Neuronal stem cell (in vitro differentiated cells): ENCODE measurements at places on chromosomes 12 and 14.

DNA sequence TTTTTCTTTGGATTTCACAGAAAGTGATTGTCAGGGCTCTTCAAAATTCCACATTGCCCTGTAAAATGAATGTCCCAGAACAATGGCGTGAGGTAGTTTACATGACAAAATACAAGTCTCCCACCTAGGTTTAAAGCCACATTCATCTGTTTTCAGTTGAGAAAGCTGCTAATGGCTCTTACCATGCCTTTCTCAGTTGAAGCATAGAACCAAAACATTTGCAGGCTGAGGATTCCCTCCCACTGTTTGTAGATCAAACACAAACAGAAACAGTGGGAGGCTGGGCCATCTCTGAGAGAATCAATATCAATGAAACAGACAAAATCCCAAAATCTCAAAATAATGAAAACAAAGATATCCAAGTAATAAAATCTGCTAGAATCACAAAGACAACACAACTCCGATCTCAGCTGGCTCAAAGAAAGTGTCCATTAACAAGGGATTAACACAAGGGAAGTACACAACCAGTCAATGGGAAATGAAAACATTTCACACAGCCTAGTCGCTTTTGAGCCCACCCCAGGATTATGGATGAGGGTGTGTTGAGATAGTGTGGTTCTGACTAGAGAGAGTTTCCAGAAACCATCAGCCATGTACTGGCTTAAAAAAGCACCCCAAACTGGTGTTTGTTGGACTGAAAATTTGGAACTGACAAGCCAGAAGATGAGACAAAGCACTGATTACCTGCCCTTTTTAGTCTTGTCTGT is 54.5 kb upstream of the TMEM260 start:
- no peaks in the 10 kb centered on the region for H3K36me3 ChIP-seq
- DNase-seq = no peak
- H3K4me3 ChIP-seq = no peak overlapping the region
- H3K27ac ChIP-seq = no peak overlapping the region

GRCh38 chr12:5088586-5089264 is 45.0 kb downstream of the KCNA5 start:
- no peak for DNase-seq
- H3K36me3 ChIP-seq = no peaks in the 10 kb centered on the region
- H3K27ac ChIP-seq = no peak overlapping the region
- H3K4me1 ChIP-seq = no peaks in the 10 kb centered on the region

GRCh38 chr14:95191445-95192199 is 34.3 kb upstream of the DICER1 start:
- no peak overlapping the region for H3K27ac ChIP-seq
- no peak for DNase-seq
- H3K27me3 ChIP-seq = no peaks in the 10 kb centered on the region
- H3K4me1 ChIP-seq = peaks cover 15% of the 10 kb centered on the region

GRCh38 chr14:67485501-67486095 is 2.9 kb downstream of the TMEM229B start:
- H3K36me3 ChIP-seq = no peaks in the 10 kb centered on the region
- H3K27me3 ChIP-seq = no peaks in the 10 kb centered on the region
- H3K4me3 ChIP-seq = no peak overlapping the region
- no peaks in the 10 kb centered on the region for H3K4me1 ChIP-seq
